ENCODE measurements at places on chromosomes 3 and 15.

- DNase-seq: no peak
These were observed 7.5 kb upstream of the LCTL start for GRCh38 chr15:66573348-66573718.

- peak; percentile 56 for DNase-seq
These were observed 384.4 kb upstream of the C2CD4B start for GRCh38 chr15:62549345-62549970.

DNA sequence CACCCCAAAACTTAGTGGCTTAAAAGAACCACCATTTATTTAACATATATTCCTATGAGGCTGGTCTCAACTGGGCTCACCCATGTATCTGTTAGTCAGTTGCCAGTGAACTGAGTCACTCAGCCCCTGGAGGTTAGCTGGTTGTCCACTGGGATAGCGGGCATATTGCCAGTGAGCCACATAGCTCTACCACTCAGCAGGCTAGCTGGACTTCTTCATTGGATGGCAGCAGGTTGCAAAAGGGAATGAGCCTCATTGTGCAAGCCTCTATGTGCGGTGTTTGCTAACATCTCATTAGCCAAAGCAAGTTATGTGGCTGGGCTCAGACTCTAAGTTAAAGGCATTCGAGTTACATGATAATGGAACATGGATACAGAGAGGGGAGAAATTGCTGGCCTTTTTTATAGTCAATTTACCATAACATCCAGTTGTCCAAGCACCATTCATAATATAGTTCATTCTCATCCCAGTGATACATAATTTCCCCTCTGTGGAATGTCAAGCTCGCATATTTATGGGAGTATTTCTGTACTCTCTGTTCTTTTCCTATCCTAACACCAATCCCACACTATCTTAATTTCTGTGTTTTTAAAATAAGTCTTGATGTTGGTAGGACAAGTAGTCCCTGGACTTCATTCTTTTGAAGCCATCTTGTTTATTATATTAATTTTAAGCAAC lies 8.7 kb downstream of the BTD start:
- DNase-seq: no peak

DNA sequence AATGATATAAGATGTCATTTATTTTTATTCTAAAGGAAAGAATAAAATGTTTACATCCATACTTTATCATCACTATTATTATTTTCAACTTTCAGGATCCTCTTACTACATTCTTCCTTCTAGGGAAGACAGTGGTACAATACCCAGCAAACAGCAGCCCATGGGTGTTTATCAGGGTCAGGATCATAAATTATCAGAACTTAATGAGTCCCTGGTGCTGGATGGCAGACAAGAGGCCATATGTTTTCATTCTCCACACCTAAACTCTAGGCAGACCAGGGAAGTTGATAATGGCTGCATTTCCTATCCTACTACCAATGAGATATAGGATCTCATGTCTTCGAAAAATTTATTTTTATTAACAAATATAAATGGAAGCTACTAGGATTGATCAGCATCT lies 127.7 kb downstream of the SAMMSON start:
- DNase-seq: no peak

DNA sequence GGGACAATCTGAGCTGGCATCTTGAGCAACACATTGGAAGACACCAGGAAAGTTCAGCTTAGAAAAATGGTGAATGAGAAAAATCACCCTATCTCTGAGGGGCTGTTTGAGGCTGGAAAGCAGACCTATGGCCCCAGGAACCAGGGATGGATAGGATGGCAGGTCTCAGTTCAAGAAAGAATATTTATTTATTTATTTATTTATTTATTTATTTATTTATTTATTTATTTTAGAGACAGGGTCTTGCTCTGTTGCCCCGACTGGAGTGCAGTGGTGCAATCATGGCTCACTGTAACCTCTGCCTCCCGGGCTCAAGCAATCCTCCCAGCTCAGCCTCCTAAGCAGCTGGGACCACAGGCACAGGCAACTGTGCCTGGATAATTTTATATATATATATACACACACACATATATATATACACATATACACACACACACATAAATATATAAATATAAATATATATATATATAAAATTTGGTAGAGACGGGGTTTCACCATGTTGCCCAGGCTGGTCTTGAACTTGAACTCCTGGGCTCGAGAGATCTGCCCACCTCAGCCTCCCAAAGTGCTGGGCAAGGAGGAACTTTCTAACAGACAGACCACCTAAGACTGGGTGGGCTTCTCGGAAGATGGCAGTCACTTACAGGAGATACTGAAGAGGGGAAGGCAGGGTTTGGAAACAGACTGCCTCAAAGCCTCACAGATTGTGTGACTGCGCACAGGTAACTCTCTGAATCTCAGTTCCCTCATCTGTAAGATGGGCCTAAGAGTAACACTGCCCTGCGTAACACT lies 29.7 kb downstream of the CCDC13 start:
- no peak for DNase-seq

GRCh38 chr15:72105111-72105510 lies 12.8 kb downstream of the MYO9A start:
- DNase-seq: no peak

DNA sequence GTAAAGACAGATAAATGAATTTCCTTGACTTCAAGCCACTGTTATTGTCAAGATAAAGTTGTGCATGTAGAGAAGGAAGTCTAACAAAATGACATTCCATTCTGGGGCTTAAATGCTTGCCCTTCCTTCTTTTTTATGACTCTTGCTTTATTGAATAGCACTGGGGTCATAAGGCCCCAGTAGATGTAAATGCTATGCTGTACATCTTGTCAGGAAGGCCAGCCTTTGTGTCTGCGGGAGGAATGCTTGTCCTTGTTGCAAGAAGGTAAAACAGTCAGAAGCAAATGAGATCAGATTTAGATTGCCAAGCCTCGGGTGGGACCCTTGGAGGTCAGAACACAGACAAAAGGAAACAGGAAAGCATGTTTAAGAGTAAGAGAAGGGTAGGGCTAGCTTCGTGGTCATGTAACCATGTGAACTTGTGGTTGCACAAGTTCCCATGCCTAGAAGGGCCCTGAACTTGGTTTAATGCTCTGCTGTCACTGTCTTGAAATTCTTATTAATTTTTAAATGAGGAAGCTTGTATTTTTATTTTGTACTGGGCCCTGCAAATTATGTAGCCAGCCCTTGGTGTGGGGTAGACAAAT lies 81.5 kb downstream of the PPM1L start:
- no peak for DNase-seq

GRCh38 chr3:16102905-16103364 lies 71.5 kb upstream of the GALNT15 start:
- DNase-seq: no peak

DNA sequence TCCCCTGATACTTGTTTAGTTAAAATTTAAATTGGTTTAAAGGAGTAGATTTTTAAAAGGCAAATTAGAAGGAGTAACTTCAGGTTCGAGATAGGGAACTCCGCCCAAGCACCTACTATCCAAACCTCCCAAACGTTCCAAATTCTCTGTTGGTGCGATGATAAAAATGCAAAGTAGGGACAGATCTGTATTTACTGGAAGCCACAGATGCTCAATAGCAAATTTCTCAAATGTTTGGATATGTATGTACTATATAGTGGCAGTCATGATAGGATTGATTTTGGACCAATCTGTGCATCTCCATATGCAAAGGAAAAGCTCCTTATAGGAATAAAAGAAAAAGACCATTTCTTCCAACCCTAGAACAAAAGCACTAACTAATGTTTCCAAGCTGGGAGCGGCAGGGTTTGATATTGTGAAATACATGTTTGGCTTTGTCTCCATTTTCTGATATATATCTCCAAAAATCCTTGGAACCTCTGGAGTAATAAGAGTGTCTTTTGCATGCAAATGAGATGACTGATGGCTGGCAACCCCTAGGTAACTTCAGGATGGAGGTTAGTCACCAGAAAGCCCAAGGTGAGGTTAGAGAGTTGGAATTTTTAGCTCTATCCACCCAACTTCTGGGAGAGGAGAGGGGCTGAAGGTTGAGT lies 15.6 kb downstream of the RTP2 start:
- DNase-seq: no peak

GRCh38 chr3:148083526-148084182 lies 614.0 kb upstream of the AGTR1 start:
- DNase-seq: no peak

DNA sequence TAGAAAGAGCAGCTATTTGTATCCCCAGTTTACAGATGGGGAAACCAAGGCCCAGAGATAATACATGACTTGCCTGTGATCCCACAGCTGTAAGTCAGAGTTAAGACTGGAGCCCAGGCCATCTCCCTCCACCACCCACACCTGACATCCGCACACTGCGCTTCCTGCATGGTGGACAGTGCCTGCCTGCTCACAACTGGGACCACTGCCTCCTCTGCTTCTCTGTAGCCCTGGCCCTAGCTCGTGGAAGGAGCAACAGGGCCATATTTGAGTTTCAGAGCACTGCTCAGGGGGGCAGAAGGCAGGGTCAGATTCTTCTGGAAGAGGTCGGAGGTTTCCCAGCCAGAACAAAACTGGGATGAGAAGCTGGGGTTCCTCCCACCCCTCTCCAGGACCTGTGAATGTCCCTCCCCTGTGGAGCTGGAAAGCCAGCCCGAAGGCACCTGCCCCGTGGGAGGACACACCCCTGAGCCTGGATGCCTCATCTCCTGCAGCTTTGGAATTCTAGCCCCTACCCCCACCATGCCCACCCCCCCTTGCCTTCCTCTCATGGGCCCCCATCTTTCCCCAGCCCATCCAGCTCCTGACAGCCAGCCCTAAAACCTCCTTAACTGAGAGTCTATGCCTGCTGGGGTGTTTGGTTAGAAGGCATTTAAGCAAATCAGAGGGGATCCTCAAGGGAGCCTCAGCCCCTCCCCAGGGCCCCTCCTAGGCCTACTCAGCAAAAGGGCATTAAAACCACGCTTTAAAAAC lies 100.1 kb downstream of the TPRA1 start:
- DNase-seq: no peak

GRCh38 chr3:41000471-41000870 lies 198.8 kb upstream of the CTNNB1 start:
- DNase-seq: no peak

GRCh38 chr15:91871837-91872236 lies 18.3 kb downstream of the SLCO3A1 start:
- DNase-seq: no peak
